ENCODE measurements at places on chromosomes 4 and X.

DNA sequence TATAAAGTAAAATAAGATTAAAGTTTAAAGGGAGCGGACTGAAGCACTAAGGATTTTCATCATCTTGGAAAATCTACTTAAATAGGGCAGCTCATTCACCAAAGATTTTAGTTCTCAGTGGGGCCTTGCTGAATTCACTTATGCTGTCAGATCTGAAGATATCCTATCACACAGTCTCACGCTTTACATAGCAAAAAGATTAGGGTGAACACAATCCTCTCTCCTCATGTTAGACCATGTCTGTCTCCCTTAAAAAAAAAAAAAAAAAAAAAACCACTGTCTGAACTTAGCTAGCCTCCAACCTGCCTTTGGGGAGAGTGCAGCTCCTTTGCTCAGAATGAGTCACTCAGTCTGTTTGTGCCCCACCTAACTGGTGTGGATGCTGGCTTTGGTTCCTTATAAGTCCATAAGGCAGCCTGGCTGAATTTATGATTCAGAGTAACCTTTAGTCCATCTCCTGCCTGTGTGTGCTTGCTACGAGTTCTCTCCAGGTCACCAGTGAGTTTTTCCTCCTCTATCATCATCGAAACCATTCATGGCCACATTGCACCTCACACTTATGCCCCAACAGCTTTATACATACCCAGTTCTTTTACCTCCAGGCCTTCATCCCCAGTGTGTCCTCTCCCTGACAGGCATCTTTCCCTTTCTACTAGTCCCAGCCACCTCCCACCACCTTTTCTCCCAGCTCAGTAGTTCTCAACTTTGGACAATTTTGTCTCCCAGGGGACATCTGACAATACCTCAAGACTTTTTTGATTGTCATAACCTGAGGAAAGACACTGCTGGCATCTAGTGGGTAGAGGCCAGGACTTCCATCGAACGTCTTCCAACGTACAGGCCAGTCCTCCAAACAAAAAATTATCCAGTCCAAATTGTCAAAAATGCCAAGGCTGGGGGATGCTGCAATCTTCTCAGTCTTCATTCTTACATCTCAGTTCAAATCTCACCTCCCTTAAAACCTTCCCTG is 220.7 kb upstream of the EMCN start:
- DNase-seq = no peak

DNA sequence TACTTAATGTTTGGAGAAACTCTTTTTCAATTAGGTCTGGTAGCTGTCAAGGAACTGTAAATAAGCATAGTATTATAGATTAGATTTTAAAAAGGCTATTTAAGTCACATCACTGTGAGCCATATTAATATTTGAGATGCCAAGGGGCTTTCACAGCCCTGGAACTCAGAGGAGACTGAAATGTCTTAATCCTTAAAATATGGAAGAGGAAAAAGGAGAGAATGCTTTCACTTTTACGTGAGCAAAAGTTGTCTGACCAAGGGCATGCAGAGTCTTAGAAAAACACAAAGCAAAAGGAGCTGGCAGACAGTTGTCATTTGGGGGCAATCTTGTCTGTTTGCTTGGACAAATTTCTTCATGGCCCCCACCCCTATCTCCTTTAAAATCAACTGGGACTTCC is 253.2 kb upstream of the IGFBP7 start:
- DNase-seq = no peak

GRCh38 chrX:56813318-56813837 is 84.3 kb downstream of the NBDY start:
- DNase-seq = no peak

- no peak for DNase-seq
Observed at GRCh38 chrX:33198561-33199279, 12.6 kb downstream of the DMD start.

- DNase-seq = no peak
Observed at GRCh38 chr4:110989125-110989524, 366.2 kb upstream of the PITX2 start.

- DNase-seq = no peak
Observed at GRCh38 chrX:10011991-10012390, 44.8 kb downstream of the CLDN34 start.

DNA sequence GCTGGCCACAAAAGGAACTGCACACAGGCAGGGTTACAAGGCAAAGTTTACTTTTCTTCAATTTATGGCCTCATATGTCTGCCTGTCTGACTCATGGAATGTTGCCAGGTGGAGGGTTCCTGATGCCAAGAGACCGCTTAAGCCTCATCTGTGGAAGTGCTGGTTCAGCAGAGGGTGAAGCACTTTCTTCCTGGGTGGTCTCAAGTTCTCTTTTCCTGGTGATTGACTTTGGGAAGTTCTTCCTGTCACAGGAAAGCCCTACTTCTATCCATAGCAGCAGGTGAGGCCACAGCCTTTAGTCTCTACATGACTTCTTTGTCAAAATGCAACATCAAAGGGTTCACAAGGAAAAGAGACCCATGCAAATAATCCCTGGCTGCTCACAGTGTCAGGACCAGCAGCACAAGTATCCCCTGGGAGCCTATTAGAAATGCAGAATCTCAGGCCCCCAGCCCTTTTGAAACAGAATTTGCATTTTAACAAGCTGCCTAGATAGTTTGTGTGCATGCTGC is 81.4 kb upstream of the IGFBP7 start:
- DNase-seq = no peak

All from stimulated activated CD4-positive, alpha-beta T cell treated with anti-CD3 and anti-CD28 coated beads, Interleukin-1b, Interleukin-23, amount 100 ng/mL, for 1 hour (primary cell).